ENCODE measurements at places on chromosomes 7 and 10.

- DNase-seq, result no peak
Measured at GRCh38 chr7:134589491-134589941, 40.6 kb downstream of the AKR1B15 start.

- DNase-seq, result no peak
Measured at GRCh38 chr10:78927257-78927995, 141.3 kb upstream of the ZMIZ1 start.

DNA sequence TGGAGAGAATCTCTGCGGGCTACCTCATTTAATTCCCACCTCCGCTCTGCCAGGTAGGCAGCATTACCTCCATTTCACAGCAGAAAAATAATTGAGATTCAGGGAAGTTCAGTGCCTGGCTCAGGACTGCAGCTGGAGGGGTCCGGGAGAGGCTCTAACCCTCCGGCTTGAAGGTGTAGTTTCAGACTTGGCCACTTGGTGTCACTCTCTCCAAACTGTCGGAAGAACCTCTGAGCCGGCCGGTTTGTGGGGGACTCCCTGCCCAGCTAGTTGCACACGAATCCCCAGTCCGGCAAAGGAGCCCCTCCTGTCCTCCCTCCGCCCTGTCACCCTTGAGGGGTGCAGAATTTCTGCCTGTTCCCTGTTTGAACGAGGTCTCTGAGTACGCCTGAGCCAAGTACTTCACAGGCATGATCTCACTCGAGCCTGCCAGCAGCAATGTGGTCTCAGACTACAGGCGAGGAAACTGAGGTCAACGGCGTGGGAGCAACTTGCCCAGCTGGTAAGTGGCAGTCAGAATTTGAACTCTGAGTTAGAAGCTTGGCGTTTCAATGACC is 144.7 kb upstream of the ZNF716 start:
- DNase-seq, result peak; percentile 2

DNA sequence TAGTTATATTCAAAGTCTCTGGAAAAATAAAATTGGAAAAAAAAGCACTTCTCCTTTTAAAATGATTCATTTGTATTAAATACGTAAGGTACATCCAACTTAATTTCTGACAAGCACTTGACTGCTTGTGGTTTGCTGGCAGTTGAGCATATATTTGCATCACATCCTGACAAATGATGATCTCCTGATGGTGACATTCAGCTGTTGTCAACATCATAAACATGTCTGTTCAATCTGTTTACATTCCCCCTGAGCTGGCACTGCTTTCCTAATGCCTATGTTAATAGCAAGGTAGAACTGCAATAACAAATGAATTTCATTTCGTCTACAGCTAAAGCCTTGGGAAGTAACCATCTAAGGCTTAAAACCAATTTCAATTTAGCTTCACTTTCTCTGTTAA is 24.4 kb downstream of the TSPAN12 start:
- no peak for DNase-seq

DNA sequence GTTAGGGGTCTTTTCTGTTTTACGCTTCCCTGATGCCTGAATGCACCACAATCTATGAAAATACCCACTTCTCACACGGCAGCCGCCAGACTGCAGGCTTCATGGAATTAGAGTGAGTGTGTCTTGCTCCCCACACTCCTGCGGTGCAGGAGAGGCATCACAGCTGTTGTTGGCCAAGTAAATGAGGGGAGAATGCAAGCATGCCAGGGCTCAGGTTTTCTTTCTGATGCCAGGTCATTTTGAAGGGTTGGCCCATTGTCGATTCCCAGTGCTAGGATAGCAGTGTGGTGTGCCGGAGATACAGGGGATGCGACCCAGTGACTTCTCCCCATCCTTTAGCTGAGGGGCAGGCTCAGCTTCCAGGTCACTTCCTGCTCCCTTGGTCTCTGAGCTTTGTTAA is 16.3 kb downstream of the CXCL12 start:
- no peak for DNase-seq

DNA sequence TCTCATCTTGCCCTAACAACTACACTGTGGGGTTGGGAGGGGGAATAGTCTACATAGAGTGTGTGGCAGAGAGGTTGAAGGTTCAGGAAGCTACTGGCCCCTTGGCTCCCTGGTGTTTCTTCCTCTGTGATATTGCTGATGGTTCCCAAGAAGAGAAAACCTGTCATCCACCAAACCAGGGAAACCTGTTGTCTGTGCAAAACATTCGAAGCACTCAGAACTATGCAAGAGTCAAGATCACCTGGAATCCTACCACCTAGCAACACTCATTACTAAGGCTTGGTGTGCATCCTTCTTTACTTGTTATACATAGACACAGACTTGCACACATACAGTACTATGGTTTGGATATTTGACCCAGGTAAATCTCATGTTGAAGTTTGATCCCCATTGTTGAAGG is 46.5 kb upstream of the MKI67 start:
- no peak for DNase-seq

DNA sequence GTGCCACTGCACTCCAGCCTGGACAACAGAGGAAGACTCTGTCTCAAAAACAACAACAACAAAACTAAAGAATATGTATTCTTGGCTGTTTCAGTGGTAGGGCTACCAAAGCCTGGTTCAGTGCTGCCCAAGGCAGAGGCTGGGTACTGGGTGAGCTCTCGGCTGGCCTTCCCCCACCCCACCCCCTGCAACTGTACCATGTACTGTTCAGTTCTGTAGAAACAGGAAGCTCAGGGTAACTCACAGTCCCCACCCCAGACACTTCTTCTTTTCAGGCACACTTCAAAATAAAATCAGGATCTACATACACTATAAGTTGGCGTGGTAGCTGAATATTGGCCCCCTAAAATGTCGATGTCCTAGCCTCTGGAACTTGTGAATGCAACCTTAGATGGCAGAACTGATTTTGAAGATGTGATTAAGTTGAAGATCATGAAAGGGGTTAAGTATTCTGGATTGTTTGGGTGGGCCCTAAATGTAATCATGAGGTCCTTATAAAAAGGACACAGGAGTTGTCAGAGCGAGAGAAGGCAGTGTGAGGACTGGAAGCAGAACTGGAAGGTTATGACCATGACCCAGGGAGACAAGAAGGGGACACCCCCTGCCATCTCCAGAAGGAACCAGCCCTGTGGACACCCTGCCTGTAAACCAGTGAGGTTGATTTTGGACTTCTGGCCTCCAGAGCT is 31.2 kb downstream of the TBXAS1 start:
- peak; percentile 91 for DNase-seq

DNA sequence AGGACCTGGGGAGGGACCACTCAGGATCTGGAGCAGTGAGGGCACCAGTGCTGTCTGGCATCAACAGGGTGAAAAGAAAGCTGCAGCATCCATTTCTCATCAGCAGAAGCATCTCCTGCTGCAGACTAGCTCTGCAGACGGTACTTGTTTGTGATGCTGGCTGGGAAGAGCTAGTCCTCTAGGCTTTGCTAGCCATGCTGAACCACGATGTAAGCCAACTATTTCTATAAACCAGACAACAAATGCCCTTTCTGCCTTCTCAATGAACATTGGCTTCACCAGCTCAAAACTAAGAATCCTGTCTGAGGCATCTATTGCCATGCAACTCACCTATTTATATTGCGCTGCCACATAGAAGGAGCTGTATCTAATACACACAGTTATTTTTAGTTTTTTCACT is 65.6 kb downstream of the CTTNBP2 start:
- no peak for DNase-seq
